ENCODE measurements at places on chromosomes 1 and 21.

GRCh38 chr1:156500793-156501506 is 375 bp upstream of the MEF2D start:
- DNase-seq: peak; percentile 98

GRCh38 chr1:232045139-232045994 is 418.8 kb downstream of the DISC1 start:
- DNase-seq: no peak

DNA sequence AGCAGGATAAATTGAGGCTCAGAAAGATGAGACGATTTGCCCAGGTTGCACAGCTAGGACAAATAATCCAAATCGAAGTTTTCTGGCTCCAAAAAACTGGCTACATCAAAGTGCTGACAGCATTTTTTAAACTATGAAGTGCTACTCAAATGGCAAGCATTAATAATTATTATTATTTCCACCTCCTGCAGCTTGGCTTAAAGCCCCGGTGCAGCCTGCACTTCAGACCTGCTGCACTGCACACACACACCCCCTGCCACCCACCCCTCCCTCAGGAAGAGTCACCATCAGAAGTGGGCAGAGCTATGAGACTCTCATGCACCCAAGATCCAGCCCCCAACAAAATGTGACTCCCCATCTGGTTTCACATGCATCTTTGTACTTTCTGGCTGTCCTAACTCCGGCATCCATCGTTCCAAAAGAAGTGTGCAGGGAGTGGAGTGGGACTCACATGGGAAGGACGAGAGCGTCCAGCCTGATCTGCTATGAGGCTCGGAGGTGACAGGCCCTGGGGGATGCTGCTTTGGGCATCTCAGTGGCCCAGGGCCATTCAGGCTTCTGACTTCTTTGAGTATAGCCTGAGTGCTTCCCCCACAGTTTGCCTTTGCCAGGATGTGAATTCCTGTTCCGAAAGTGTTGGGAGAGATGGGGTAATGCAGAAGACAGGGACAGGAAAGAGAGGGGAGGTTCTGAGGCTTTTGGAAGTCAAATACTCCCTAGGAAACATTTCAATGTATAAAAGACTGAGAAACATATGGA is 65.0 kb upstream of the FAM20B start:
- DNase-seq: no peak

GRCh38 chr21:42431196-42431595 is 27.5 kb downstream of the UBASH3A start:
- no peak for DNase-seq

DNA sequence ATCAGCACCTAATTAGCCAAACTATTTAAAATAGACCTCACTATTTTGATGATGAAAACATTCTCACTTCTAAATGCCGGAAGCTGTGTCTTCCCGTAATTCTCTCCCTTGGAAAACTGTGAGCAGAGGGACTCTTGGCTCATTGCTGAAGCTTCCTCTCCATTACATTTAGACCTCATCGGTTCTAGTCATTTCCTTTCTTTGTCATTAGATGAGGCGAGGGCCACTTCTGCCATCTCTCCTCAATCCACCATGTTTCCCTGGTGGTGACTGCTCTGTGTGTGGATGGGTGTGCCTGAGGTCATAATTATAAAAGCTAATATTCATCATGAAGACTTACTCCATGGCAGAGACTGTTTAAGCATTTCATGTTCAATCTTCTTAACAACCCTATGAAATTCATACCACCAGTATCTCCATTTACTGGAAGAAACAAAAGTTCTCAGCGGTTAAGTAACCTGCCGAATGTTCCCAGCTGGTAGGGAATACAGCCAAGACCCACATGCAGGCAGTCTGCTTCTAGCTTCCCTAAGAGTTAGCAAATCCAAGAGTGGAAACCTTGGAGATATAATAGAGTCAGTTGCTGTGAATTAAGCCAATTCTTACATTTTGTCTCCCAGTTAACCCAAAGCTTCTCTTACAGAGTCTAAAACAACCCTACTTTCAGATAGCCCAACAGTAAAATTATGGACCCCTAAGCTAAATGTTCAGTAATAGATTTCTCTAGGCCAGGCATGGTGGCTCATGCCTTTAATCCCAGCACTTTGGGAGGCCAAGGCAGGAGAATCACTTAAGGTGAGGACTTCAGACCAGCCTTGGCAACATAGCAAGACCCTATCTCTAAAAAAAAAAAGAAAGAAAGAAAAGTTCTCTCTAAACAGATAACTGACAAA is 156.2 kb downstream of the ZBTB18 start:
- DNase-seq: no peak

GRCh38 chr1:230401101-230401500 is 25.0 kb downstream of the PGBD5 start:
- DNase-seq: no peak

GRCh38 chr1:29162476-29163138 is 19.1 kb downstream of the SRSF4 start:
- DNase-seq: no peak

DNA sequence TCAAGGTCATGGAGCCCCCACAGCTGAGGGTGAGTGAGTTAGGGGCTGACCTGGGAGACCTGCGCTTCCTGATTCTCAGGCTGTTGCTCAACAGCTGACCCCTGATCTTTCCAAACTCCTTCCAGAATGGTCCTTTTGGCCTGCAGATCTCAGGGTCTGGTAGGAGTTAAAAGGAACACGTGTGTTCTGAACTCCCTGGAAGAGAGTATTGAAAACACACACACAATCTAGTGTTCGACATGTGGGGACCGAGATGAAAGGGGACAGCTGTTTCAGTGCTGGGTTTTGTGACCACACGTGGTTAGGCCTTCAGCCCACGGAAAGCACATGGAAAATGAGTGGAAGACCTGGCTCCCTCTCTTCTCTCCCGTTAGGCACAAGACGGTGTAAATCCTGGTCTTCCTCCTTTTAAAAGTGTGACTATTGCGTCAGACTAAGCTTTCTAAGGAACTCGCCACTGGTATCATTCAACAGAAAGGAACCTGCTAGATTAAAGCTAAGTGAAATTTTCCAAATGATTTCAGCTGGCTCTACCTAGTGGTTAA is 49.6 kb downstream of the RUNX1 start:
- no peak for DNase-seq

DNA sequence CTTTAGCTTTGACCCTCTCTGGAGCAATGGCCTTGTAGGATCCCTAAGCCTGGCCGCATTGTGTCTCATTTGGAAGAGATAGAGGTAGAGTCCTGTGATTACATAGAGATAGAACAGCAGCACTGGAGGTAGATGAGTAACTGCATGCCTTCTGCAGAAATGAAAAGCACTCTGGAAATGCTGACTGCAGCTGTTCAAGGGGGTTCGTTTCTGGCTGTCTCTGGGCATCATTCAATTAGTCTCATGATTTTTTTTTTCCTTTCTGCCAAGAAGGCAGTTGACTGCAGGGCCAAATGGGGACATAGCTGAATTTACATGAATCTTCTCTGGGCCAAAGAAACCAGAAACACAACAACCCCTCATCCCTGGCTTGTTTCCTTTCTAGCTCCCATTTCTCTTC is 28.1 kb upstream of the SNX27 start:
- no peak for DNase-seq

DNA sequence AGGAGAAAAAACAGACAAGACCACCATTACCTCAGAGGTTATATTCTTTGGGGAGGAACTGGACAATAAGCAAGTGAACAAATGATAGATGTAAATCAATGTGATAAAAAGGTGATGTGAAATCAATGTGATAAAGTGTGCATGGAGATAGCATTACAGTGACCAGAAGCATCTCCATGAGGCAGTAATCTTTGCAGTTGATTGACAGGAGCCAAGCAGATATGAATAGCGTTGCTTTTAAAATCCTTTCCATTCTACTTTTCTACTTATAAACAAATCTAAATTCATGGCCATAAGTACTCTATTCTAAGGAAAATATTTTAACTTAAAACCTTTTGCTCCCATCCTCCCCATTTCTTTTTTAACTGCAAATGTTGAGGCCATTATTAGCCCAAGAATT is 2.8 kb upstream of the H3-3A start:
- DNase-seq: no peak

DNA sequence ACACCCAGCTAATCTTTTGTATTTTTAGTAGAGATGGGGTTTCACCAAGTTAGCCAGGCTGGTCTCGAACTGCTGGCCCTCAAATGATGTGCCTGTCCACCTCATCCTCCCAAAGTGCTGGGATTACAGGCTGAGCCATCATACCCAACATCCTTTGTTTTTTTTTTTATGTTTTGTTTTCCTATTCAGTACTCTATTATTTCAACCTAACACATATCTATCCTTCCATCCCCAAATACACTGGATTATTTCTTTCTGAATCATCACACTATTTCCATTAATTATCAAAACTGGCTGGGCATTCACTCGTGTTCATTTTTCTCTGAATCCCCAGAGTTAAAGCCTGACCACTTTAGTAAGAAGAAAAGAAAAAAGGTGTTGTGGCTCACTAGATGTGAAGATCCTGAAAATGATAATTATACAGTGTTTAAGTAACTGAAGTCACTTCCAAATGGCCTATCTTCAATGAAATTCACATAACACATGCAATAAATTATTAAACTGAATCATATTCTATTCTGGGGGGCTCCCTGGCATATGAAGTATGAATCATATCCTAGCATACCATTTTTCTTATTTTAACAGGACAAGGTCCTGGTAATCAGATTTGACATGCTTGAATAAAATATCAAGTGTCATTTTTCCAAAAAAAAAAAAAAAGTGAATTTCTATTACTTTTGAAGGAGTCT is 1754.2 kb downstream of the BRINP3 start:
- DNase-seq: no peak

GRCh38 chr1:205840146-205840923 is 9.6 kb downstream of the PM20D1 start:
- no peak for DNase-seq

DNA sequence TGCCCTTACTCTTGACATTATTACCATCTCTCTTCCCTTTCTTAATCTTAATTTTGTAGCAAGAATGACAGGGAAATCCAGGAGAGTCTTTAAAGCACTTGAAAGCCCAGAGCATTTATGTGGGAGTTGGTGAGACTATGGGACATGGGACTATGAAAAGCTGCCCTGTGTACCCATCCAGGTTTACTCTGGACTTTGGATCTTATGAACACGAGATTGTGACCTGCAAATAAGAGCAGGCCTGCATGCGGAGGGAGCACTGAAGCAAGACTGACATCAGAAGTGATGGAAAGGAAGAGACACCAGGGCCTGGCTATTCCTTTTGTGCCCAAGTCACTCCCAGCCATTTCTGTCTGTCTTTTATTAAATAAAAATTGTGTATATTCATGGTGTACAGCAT is 209.6 kb downstream of the NUF2 start:
- DNase-seq: no peak

- no peak for DNase-seq
These were observed 882.9 kb upstream of the B3GALT2 start for GRCh38 chr1:194069168-194069830.

- no peak for DNase-seq
These were observed 76.6 kb downstream of the HHAT start for GRCh38 chr1:210405316-210405715.

- no peak for DNase-seq
These were observed 2.9 kb downstream of the IL24 start for GRCh38 chr1:206900149-206900548.

DNA sequence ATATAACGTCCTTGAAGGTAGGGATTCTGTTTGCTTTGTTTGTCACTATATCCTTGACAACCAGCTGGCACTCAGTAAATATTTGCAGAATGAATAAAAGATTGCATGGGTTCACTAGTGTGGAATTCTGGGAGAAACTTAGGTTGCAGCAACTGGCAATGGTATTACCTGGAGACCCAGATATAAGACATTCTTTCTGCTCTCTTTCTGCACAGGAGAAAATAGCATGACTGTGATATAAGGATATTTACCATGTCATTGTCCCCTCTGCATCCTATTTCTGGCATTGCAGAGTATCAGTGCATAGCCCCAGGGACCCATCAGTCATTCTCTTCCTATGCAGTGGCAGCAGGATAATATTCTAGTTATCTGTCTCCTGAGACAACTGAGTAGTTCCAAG is 308.9 kb upstream of the LRRC7 start:
- no peak for DNase-seq

DNA sequence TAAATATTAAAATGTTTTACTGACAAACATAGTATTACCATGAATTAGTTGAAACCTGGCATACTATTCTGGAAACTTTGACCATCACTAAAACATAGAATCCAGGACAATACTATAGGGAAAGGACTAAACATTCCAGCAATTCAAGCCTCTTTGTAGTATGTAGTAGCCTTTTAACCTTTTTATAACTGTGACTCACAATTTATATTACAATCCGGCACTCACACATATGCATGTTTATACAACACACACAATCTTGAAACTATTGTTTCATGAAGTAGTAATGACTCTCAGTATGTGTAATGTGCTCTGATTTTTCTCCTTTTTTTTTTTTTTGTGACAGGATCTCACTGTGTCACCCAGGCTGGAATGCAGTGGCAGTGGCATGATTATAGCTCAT is 64.3 kb downstream of the ANKRD13C start:
- no peak for DNase-seq

GRCh38 chr1:227321035-227321434 is 2.7 kb upstream of the CDC42BPA start:
- DNase-seq: no peak

- DNase-seq: no peak
These were observed 38.4 kb upstream of the KCNQ4 start for GRCh38 chr1:40745176-40745575.

DNA sequence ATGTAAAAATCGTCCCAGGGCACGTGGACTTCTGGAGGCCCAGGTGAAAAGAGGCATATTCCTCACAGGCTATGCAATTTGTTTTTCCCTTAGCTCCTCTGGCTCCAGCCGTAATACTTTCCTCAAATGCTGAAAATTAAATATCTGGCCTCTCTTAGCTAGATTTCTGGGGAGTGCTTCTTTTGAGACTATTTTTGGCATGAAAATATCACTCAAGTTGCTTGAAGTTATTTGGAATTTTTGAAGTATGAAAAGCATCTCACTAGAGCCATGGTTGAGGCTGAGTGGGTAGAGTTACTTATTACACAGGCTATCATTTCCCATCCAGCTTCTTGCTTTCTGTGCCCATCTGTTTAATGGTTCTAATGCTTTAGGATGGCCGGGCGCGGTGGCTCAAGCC is 59.7 kb downstream of the MYOM3 start:
- no peak for DNase-seq

- no peak for DNase-seq
These were observed 79.5 kb downstream of the CLSTN1 start for GRCh38 chr1:9744106-9744799.

DNA sequence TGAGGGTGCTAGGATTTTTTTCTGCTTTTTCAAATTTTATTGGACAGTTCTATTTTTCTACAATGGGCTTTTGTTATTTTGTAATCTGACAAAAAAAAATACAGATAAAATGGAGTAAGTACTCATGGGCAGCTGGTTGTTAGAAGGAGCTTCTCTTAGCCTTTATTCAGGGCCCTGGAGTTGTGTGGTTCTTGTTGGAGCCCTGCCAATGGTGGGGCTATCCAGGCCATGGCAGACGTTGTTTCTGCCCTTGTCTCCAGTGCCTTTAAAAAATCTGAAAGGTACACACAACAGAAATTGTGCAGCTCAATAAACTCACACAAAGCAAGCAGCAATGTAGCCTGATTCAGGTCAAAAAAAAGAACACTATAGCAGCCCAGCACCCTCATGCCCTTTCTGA is 153.5 kb upstream of the GALNT2 start:
- no peak for DNase-seq
